Naive thymus-derived CD8-positive, alpha-beta T cell (primary cell): ENCODE measurements at places on chromosomes 4 and X.

DNA sequence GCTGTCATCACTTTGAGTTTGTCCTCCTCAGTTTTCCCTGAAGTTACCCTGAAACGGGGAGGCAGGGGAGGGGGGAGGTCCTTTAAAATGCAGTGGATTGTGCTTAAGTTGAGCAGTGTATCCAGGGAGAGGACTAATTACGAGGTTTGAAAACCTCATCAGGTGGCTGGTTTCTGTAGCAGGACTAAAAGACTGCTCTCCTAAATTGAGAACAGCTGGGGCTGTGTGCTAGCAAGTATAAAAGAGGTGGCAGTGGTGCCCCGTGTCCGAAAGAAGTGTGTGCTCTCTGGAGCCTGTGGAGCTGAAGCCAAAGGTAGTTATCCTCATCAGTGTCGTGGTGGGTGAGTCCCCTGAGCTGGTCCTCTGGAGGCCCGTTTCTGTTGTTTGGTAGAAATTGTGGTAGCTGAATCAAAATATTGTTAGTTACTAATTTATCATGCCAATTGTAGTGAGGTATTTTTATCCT lies 37.2 kb upstream of the CYP2U1 start:
- no peaks in the 10 kb centered on the region for H3K4me1 ChIP-seq
- DNase-seq = no peak
- H3K27ac ChIP-seq = no peak overlapping the region
- H3K36me3 ChIP-seq = no peaks in the 10 kb centered on the region
- H3K4me3 ChIP-seq = no peak overlapping the region

DNA sequence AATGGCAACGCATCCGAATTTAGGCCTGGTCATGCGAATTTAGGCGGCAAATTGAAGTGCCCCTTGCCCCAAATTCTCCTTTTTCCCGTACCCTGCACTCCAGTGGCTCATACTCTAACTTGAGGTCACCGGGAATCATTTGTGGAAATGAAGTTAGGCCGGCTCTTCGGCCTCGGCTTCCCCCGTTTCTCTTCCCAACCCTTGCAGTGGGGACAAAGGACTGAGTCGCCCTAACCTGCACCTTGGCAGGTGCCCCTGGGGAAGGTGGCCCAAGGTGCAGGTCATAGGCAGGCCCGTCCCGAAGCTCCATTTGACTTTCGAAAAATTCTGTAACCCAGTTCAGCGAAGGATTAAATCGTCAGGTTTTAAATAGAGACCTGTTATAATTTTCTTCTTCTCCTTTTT lies 811 bp downstream of the SRD5A3 start:
- H3K4me3 ChIP-seq = peak overlapping the region; percentile 82
- no peaks in the 10 kb centered on the region for H3K27me3 ChIP-seq
- peaks cover 1% of the 10 kb centered on the region for H3K36me3 ChIP-seq
- H3K27ac ChIP-seq = peak overlapping the region; percentile 84

DNA sequence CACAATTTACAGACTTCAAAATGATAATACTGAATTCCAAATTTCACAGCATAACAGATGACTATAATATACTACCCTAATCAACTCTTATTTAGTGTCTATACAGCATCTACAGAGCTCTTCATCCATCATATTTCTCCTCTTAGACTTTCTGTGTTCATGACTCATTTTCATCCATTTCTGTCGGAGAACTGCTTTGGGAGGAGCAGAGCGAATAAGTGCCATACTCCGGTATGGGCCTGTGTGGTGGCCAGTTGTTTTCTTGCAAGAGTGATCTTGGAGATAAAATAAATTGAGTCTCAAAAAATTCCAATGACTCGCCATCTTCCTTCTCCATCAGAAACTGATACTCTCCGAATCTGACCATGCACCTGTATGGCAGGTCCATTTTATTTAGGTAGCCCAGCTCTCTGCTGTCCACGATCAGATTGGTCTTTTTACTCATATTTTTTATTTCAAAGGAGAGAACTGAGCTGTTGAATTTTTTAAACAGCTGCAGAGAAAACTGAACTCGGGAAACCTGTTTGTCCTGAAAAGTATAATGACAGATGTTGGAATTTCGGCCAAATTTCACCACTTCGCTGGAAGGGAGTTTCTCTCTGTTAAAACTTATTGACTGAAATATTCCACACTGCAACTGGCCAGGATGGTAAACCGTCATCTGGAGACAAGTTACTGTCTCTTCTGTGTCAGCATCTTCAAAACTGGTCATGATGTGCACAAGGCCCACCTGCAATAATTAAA lies 7.8 kb downstream of the TIFA start:
- no peak overlapping the region for H3K4me3 ChIP-seq
- H3K4me1 ChIP-seq = peaks cover 36% of the 10 kb centered on the region
- no peak for DNase-seq
- no peaks in the 10 kb centered on the region for H3K27me3 ChIP-seq
- peak overlapping the region; percentile 13 for H3K27ac ChIP-seq

DNA sequence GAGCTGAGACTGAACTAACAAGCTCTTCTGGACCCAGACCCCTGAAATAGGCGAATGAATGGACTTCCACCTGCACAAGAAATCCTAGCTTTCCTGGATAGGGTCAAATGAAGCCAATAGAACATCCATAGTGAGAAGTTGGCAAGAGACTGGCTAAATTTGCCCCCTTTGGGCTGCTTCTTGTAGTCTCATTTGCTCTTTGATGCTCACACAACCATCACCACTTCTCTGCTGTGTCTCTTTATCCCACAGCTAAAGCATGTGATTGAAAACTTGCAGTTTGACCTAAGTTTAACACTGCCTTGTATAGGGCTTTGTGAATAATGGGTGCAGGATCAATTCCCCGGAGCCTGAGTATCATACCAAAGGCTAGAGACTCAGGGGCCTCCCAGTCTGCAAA lies 38.2 kb downstream of the NLGN3 start:
- H3K36me3 ChIP-seq = no peaks in the 10 kb centered on the region
- no peak for DNase-seq
- no peaks in the 10 kb centered on the region for H3K27me3 ChIP-seq

- no peaks in the 10 kb centered on the region for H3K27me3 ChIP-seq
- H3K4me1 ChIP-seq = no peaks in the 10 kb centered on the region
- no peak for DNase-seq
- no peak overlapping the region for H3K27ac ChIP-seq
- H3K36me3 ChIP-seq = no peaks in the 10 kb centered on the region
Observed at GRCh38 chr4:43716721-43717395, 731.8 kb downstream of the KCTD8 start.
